ENCODE measurements at places on chromosomes 11 and 22. TPM values are rescaled to one million over a fixed set of nuclear protein-coding genes. Genes with fewer than 3 reads are reported as not detected.
A peak's percentile ranks its signal among the peaks of the same experiment; 100 is the strongest.

Gene OR5P2
- total RNA-seq: not detected

DNA sequence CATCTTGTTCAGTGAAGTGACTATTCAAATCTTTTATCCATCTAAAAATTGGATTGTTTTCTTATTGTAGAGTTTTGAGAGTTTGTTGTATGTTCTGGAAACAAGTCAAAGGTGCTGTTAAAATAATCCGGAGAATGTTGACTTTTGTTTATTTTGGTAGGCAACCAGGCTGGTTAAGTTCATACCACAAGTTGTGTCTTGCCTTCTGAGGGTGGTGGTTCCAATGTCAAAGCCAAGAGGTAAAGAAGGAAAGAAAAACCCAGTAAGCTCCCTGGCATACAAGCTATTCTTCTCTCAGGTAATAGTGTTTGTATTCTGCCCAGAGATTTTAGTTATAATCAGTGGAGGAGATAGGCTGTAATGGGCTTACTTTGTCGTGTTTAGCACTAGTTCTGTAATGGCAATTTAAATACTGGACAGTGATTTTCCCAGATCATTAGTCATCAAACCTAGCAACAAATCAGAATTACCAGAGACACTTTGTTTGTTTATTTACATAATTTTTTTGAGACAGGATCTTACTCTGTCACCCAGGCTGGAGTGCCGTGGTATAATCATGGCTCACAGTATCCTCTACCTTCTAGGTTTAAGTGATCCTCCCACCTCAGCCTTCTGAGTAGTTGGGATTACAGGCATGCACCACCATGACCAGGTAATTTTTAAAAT, 15.1 kb upstream of the CSRP3 start:
- H3K27me3 ChIP-seq: peaks cover 17% of the 10 kb centered on the region
- no peaks in the 10 kb centered on the region for H3K36me3 ChIP-seq
- no peak overlapping the region for H3K4me3 ChIP-seq
- H3K27ac ChIP-seq: no peak overlapping the region
- peaks cover 4% of the 10 kb centered on the region for H3K4me1 ChIP-seq

DNA sequence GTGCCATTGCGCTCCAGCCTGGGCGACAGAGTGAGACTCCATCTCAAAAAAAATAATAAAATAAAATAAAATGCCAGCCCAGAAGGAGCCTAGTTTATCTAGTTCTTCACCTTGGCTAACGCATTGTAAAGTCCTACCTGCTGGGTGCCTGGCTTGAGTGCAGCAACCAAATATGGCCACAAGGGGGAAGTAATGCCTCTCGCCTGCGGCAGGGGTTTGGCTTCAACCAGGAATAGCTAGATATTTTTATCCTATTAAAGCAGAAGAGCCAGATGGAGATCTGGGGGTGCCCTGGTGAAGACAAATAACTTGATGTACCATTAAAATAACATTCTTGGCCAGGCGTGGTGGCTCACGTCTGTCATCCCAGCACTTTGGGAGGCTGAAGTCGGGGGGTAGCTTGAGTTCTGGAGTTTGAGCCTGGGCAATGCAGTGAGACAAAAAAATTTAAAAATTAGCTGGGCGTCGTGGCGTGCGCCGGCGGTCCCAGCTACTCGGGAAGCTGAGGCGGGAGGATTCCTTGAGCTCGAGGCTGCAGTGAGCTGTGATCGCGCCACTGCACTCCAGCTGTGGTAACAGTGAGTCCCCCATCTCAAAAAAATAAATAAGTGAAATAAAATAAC, 20.6 kb upstream of the PLEKHB1 start:
- H3K36me3 ChIP-seq: no peaks in the 10 kb centered on the region
- peaks cover 13% of the 10 kb centered on the region for H3K4me1 ChIP-seq
- peaks cover 19% of the 10 kb centered on the region for H3K27me3 ChIP-seq
- peak overlapping the region; percentile 82 for H3K4me3 ChIP-seq

GRCh38 chr11:58503361-58503856, 4.5 kb downstream of the OR5B21 start:
- peaks cover 10% of the 10 kb centered on the region for H3K36me3 ChIP-seq
- DNase-seq: no peak
- H3K27me3 ChIP-seq: peaks cover 2% of the 10 kb centered on the region

- peaks cover 61% of the 10 kb centered on the region for H3K27me3 ChIP-seq
- DNase-seq: no peak
- H3K27ac ChIP-seq: no peak overlapping the region
- H3K36me3 ChIP-seq: no peaks in the 10 kb centered on the region
- no peak overlapping the region for H3K4me3 ChIP-seq
Observed at GRCh38 chr22:36684841-36685240, 18.7 kb downstream of the CACNG2 start.

- DNase-seq: no peak
- H3K27ac ChIP-seq: no peak overlapping the region
Observed at GRCh38 chr22:37708580-37709444, 12.0 kb downstream of the TRIOBP start.

GRCh38 chr22:47152938-47153337, 390.5 kb downstream of the TBC1D22A start:
- peaks cover 6% of the 10 kb centered on the region for H3K36me3 ChIP-seq
- H3K27ac ChIP-seq: no peak overlapping the region
- H3K4me3 ChIP-seq: no peak overlapping the region
- H3K27me3 ChIP-seq: peaks cover 4% of the 10 kb centered on the region
- H3K4me1 ChIP-seq: peaks cover 9% of the 10 kb centered on the region

DNA sequence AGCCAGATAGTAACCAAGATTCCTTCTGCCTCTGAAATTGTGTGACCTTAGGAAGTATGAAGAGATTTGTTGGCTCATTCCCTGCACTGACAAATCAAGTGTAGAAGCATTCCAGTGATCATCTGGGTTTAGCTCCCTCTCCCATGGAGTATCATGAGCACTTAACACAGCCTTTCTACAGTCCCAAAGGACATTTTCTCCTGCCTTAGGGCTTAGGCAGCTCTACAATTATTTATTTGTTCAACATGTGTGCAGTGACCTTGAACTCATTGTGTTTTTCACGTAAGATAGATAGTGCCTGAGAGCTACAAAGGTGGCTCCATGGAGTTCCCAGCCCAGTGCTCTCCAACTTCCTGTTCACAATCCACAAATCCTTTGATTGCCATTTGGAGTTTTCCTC, 94.8 kb upstream of the FAT3 start:
- no peaks in the 10 kb centered on the region for H3K36me3 ChIP-seq
- DNase-seq: no peak
- H3K4me1 ChIP-seq: peaks cover 40% of the 10 kb centered on the region
- H3K4me3 ChIP-seq: no peak overlapping the region
- no peaks in the 10 kb centered on the region for H3K27me3 ChIP-seq

- no peaks in the 10 kb centered on the region for H3K36me3 ChIP-seq
- DNase-seq: no peak
- no peaks in the 10 kb centered on the region for H3K4me1 ChIP-seq
Observed at GRCh38 chr11:16047073-16047472, 309.3 kb downstream of the SOX6 start.

Gene CDC45
- 18.2 TPM for total RNA-seq

Gene PAMR1
- total RNA-seq: 209 TPM

DNA sequence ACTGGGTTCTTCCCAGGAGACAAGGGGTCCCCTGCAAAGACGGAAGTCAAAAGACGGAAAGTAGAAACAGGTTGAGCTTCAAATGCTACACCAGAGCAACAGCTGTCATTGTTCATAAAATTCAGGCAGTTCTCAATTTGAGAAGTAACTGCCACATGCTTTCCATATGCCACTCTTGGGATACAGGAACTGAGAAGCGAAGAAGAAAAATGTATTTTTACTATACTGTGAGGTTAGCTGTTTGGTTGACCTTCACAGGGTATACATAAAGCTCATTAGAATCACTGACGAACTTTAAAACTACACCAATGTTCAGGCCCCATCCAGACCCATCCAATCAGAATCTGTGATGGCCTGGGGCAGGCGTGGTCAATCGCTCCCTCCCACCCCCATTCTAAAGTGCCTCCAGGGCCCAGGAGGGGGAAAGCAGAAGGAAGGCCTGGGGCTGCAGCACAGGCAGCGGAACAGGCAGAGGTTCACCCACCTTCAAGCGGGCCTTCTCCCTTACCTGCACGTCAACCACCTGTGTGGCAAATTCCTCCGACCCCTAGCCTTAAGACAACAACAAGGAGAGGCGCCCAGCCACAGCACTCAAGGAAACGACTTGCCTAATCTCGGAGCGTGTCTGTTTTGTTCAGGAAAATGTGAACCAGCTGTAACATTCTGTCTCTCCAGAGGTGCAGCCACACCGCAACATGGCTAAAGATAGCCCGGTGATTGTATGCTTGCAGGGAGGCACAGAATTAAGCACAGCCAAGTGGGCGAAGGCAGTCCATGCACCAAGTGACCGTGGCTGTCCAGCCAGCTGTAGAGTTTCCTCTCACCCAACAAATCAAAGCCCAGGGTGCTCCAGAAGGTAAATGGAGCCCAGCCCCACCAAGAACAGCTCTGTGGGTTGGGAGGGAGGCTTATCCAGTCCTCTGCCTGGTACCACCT, 82.6 kb downstream of the MICAL3 start:
- peaks cover 6% of the 10 kb centered on the region for H3K36me3 ChIP-seq
- no peak overlapping the region for H3K4me3 ChIP-seq
- DNase-seq: no peak
- H3K27me3 ChIP-seq: no peaks in the 10 kb centered on the region
- no peak overlapping the region for H3K27ac ChIP-seq
- no peaks in the 10 kb centered on the region for H3K4me1 ChIP-seq

Gene MYRF
- 0.24 TPM for total RNA-seq

Gene MUC2
- not detected for total RNA-seq

DNA sequence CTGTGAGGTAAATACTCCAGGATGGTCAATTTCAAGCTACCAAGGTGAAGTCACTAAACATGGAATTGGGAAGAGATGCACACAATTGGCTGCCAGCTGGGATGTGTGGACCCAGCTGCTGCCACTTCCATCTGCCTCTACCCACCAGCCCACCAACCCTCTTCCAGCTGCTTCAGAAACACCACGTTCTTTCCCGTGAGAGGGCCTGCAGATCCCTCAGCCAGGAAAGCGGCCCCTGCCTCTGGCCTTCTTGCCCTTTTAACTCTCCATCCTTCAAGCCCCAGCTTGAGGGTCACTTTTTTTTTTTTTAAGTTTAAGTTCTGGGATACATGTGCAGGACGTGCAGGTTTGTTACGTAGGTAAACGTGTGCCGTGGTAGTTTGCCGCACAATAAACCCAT, 20.0 kb downstream of the PRG3 start:
- H3K4me1 ChIP-seq: peaks cover 16% of the 10 kb centered on the region
- no peak overlapping the region for H3K4me3 ChIP-seq
- DNase-seq: no peak

- H3K27ac ChIP-seq: no peak overlapping the region
- no peak overlapping the region for H3K4me3 ChIP-seq
- DNase-seq: no peak
- peaks cover 6% of the 10 kb centered on the region for H3K4me1 ChIP-seq
- no peaks in the 10 kb centered on the region for H3K36me3 ChIP-seq
Observed at GRCh38 chr11:131246663-131247062, 123.8 kb upstream of the NTM start.

DNA sequence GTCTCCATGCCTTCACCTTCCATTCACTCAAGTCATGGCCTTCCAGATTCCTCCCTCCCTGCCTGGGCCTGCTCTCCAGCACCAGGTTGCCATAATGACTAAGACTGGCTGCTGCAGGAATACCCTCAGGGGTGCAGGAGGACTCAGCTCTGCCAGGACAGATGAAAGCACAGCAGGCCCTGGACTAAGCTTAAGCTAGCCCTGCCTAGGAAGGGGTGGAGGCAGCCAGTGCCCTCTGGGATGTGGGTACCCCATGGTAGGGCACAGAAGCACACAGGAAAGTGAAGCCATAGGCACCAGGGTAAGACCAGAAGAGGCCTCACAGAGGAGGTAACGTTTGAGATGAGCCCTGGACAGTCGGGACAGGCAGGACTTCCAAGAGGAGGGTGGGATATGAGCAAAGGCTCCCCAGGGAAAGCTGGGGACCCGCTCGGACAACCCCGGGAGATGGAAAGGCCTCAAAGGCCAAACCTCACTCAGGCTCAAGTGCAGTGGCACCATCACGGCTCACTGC, 3.0 kb upstream of the RIN1 start:
- peak; percentile 56 for DNase-seq
- peaks cover 60% of the 10 kb centered on the region for H3K4me1 ChIP-seq
- H3K36me3 ChIP-seq: peaks cover 34% of the 10 kb centered on the region
- peak overlapping the region; percentile 66 for H3K27ac ChIP-seq
- peak overlapping the region; percentile 18 for H3K4me3 ChIP-seq
- peaks cover 13% of the 10 kb centered on the region for H3K27me3 ChIP-seq

DNA sequence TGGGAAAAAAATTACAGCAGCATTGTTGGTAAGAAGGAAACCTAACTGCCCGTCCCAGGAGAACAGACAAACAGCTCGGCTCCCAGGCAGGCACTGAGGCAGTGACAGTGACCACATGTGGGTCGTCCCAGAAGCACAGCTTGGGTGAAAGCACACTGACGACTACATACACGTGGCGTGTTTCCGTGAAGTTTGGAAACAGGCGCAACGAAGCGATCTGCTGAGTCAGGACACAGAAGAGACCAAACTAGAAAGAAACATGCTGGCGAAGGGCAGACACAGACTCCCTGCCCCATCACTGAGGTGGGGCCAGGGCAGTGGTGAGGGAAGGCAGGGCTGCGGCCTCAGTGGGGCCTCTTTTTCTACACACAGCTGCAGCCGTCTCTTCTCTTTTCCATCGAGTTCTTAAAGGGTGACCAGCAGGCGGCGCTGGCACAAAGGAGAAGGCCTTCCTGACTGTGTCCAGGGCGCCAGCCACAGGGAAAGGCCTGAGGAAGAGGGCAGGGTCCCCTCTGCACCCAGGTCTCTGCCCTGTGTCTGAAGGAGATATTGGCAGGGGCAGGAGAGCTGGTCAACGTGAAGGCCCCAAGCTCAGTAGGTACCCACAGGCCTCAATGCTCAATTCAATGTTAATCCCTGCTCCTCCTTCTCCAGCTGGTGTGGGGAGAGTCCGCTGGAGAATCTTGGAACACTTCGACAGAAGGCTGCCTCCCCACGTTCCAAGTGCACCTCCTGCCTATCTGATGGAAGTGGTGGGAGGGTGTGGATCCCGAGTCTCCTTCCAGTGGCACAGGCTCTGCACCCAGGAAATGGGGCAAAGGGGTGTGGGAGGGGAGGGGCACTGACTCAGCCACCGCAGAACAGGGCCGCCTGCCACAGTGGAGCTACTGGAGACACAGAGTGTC, 19.9 kb downstream of the CARS1 start:
- H3K27me3 ChIP-seq: peaks cover 3% of the 10 kb centered on the region
- no peak overlapping the region for H3K4me3 ChIP-seq
- peaks cover 12% of the 10 kb centered on the region for H3K4me1 ChIP-seq
- peaks cover 38% of the 10 kb centered on the region for H3K36me3 ChIP-seq

DNA sequence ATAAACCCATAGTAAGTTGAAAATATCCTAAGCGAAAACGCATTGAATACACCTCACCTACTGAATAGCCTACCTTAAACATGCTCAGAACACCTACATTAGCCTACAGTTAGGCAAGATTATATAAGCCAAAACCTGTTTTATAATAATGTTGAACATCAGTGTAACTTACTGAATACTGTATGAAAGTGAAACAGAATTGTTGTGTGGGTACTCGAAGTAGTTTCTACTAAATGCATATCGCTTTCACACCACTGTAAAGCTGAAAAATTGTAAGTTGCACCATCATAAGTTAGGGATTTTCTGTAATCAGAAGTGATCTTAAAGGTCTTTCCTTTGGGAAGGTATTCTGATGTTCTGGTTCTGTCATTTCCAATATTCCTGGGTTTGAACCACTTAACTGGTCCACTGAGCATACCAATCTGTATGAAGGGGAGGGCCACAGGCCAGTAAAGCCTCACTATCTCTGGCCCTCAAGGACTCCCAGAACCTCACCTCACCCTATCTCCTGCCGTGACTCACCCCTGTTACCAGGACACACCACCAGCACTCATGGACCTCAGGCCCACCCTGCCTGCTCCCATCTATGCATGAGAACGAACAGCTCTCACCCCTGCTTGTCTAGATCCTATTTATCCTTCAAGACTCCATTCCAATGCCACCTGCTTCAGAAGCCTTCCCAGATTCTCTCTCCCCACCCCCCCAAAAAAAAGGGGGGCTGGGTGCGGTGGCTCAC, 70.0 kb downstream of the NAT10 start:
- H3K4me3 ChIP-seq: no peak overlapping the region

Data from HFFc6 (cell line).